ENCODE measurements at places on chromosomes 6 and 20.

GRCh38 chr6:69865126-69865525 lies 1.2 kb upstream of the COL19A1 start:
- DNase-seq: no peak

DNA sequence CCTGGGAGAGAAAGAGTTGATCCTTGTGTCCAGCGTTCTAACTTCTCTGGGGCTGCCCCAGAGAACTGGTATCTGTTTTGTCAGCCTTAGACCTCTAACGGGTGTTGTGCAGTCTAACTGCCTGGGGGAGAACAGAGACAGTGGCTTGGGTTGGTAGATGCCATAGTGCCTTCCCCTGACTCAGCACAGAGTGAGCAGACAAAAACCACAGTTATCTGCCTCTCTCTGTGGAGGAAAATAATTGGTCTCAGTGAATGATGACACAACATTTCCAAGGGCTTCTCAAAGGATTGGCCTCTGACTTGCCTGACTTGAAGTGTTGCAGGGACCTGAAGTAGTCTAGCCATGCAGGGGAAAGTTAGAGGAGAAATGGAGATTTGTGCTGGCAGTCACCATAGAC lies 226.2 kb upstream of the MAN1A1 start:
- no peak for DNase-seq

GRCh38 chr6:44142835-44143234 lies 15.5 kb downstream of the TMEM63B start:
- DNase-seq: no peak

- DNase-seq: no peak
These were observed 61.0 kb downstream of the KIF6 start for GRCh38 chr6:39664173-39664572.

- peak; percentile 35 for DNase-seq
These were observed 76.7 kb downstream of the FOXC1 start for GRCh38 chr6:1686117-1687098.

DNA sequence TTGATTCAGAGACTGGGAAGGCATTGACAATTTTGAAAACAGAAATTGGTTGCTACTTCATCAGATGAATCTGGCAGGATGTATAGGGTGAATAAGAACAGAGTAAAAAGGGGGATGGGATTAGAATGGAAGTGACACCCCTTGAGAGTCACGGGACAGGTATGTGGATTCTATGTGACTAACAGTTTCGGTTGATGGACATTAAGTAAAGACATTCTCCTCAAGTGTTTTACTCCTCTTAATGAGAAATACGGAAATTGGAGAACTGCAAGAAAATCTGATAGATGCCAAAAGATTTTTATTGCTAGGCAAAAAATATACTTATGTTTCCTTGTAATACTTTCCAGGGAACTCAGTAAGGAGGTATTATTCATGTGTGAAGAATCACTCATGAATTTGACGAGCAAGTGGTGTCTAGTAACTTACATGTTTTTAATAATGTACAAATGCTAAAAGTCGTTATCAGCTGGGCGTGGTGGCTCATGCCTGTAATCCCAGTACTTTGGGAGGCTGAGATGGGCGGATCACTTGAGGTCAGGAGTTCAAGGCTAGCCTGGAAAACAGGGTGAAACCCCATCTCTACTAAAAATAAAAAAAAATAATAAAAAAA lies 135.8 kb downstream of the KIF16B start:
- DNase-seq: no peak

DNA sequence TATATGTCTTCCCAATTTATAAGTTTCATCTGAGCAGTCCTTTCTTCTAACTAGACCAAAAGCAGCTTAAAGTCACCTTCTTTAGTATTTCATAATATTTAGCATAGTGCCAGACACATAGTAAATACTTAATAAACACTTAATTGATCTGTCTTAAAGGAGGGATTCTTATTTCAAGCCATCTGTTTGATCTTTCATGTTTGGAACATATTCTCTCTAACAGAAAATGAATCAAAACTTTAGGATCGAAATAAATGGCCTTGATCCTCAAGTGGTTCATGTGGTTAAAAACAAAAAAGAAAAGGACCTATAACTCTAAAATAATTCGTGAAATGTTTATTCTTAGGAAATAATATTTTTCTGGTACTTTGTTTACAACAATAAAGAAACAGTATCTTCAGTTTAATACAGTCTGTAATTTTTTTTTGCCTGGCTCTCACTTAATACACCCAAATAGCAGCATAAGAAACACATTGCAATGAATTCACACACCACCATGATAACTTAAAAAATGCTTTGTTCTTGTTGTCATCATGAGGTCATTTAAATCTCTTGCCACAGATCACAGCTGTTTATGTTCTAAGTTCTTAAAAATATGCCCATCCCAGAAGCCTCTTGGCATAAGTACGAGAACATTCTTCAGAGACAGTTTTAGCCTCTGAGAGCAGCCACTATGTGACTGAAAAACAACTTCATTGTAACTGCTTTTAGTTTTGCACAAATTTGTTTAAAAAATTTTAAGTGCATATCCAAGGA lies 48.1 kb downstream of the ESF1 start:
- DNase-seq: no peak

DNA sequence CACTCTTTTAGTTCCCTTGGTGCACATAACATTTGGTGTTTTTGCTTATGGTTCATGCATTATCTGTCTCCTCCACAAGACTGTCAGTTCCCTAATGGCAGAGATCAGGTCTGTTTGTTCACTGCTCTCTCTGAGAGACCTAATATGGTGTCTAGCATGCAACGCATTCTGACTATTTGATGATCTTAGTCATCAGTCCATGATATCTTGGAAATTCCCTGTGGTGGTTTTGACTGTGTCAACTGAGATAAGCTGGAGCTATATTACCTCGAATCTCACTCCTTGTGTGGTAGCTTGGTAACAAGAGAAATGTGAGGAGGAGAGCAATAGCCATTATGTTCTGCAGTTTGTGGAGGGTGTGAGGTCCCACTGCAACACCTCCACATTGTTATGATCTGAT lies 229.8 kb downstream of the FRK start:
- DNase-seq: no peak

DNA sequence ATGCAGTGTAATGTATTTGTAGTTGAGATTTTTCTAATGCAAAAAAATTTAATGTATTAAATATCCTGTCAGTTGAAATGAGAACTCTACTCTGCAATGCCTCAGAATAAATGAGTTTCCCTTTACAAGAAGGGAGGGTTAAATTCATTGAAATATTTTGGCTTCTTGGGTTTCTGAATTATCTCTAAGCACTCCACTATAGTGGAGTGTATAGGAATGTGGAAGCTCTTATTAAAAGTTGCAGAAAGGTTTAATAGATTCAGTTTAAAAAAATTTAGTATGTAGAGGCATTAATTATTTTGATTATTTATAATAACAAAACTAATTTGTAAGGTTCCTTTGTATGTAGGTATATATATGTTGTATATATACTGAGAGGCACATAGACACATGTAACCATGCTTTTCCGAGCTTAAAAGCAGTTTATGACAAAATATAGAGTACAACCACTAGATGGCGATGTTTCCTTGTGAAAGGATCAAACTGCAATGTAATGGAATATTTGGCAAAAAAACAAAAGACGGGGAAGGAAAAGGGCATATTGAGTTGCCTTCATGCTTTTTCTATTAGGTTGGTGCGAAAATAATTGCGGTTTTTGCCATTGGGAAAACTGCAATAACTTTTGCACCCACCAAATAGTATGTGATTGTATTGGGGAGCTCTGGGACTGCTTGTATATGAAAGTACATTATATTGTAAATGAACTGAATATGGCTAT lies 144.2 kb downstream of the MYO6 start:
- DNase-seq: peak; percentile 57

GRCh38 chr6:124907596-124907995 lies 54.6 kb upstream of the RNF217 start:
- no peak for DNase-seq

DNA sequence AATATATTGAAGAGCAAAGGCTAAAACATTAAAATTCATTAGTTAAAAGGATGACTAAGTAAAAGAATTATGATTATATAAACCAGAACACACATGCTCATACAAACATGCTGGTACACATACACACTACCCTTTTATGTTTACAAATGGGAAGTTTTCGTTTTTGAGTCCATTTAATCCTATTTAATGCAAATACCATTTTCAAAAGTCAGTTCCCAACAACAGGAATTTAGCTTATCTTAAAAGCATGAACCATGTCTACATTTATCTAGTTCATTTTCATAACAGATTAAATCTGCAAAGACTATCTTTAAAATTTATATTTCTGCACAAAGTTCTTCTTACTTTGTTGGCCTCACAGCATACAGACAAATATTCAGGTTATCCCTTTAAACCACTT lies 42.5 kb downstream of the MAN1A1 start:
- no peak for DNase-seq

- no peak for DNase-seq
These were observed 159.5 kb upstream of the OLIG3 start for GRCh38 chr6:137653706-137654059.

- DNase-seq: no peak
These were observed 349.0 kb downstream of the RNGTT start for GRCh38 chr6:88614316-88614877.

GRCh38 chr20:51715163-51715855 lies 52.9 kb downstream of the ATP9A start:
- DNase-seq: peak; percentile 39

GRCh38 chr6:56852260-56853010 lies 102.5 kb upstream of the BEND6 start:
- DNase-seq: no peak

DNA sequence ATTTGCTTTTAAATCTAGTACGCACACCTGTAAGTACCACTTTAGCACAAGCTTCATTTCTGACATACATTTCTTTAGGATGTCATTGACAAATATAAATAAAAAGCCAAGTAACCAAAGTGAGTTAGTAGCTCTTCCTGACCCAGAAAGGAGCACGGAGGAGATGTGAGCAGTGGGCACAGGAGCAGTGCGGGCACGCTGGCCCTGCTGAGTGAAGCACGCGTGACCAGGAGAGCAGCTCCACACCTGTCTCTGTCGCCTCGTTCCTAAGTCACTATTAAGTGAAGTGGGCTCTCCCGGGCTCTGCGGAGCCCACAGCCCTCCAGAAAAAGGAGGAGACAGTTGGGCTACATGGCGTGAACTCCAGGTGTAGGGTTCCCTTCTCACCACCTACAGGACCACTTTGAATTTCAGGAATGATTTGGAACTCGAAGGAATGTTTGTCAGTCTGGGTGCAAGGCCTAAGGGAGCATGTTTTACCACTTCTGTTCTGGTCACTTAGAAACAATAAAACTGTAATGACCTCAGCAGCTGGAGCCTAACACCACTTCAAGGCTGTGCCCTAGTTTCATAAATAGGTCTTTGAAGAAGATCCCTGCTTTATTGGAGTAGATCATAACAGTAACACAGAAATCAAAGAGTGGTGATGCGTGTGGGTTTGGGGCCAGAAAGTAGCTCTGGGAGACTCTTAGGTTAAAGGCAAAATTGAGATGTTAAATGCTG lies 95.9 kb downstream of the FAM120B start:
- no peak for DNase-seq

- no peak for DNase-seq
These were observed 134.8 kb downstream of the PXDC1 start for GRCh38 chr6:3616565-3617176.

- no peak for DNase-seq
These were observed 156.9 kb downstream of the ASCC3 start for GRCh38 chr6:100724222-100724621.

GRCh38 chr6:151408858-151409257 lies 17.5 kb upstream of the ZBTB2 start:
- no peak for DNase-seq

GRCh38 chr6:137248702-137249101 lies 29.5 kb upstream of the IFNGR1 start:
- DNase-seq: no peak

DNA sequence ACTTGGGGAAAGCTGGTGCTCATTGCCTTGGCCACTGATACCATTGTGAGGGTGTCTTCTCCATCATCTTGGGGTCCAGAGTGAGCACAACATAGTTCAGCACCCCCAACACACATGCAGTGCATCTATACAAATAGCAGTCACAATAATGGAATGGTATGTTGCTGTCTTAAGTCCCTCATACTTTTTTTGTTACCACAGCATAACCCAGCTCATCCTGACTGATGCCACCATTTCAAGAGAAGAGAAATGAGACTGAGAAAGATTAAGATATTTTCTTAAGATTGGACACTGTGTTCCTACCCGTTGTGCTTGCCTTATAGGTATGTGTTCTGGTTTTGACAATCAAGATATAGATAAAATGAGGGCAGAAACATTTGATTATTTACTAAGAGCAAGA lies 15.6 kb downstream of the CST4 start:
- DNase-seq: no peak

- no peak for DNase-seq
These were observed 933 bp downstream of the SSR1 start for GRCh38 chr6:7311917-7312615.

GRCh38 chr20:50837532-50838321 lies 42.9 kb downstream of the BCAS4 start:
- DNase-seq: no peak

GRCh38 chr6:44921798-44922197 lies 406.3 kb upstream of the RUNX2 start:
- no peak for DNase-seq

DNA sequence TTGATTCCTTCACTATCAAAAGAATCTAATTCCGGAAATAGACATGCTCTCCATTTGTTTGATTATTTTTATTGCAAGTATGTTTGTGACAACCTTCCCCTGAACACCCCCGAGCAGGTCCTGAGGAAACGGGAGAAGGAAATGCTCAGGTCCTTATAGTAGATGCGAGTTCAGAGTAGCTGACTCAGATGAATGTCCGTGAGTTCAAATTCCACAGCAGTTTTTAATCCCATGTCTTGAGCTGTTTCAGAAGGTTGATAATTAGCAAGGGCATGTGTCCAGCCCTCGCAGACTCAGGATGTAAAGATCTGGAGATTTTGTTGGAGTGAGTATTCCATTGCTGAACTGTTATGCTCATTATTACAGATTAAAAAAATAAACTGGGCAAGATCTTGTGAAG lies 169.3 kb downstream of the BCAS1 start:
- no peak for DNase-seq

GRCh38 chr6:17703256-17703694 lies 3.5 kb downstream of the NUP153 start:
- DNase-seq: no peak

- no peak for DNase-seq
These were observed 7.3 kb downstream of the RAB32 start for GRCh38 chr6:146550911-146551310.

DNA sequence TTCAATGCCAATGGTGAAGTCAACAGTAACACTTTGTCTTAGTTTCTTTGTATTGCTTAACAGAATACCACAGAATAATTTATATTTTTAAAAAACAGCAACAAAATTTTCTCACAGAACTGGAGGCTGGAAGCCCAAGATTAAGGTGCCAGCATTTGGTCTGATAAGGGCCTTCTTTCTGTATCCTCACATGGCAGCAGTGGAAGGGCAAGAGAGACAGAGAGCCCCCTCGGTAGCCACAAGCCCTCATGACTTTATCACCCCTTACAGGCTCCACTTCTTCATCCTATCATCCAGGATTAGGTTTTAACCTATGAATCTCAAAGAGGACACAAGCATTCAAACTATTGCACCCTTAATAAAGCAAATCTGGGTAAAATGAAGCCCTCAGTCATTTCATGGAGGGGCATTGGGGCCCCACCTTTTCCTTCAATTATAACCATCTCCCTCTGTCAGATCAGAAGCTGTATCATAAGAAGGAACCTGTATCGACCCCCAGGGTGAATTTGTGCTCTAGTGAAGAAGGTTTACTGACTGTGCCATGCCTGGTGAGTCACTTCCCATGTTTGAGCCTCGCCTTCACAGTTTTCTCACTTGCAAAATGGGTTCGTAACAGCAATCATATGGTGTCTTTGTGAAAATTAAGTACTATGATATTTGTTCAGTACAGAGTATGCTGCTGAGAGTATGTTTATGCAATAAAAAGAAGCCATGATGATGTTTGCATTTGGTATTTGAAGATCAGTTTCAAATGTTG lies 178.2 kb downstream of the LRFN2 start:
- no peak for DNase-seq
